ENCODE measurements at places on chromosomes 13 and 19.

DNA sequence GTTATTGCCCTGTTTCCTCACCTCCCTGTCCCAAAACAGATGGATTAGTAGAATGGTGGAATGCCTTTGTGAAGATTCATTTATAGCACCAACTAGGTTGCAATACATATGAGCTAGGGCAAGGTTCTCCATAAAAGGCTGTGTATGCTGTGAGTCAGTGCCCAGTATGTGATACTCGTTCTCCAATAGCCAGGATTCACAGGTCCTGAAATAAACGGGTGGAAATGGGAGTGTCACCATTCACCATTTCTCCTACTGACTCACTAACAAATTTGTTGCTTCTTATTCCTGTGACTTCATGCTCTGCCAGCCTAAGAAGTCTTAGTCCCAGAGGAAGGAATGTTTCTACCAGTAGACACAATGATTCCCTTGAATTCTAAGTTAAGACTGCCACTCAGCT lies 1745.4 kb downstream of the SLITRK1 start:
- DNase-seq, result no peak

DNA sequence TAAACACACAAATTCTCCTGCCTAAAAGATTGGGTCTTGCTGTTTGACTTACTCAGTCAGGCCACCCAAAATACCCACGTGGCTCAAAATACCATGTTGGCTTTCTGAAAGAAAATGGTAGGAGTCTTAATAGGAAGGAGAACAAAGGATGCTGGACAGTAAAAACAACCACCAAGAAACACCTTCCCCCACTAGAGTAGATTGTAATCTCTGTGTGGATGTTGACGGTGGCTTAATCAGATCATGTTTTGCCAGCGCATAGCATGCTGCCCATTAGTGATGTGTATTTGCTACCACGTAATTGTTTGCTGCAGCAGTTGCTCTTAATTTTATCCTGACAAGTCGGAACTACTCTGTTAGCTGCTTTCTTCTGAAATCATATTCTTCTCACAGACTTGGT lies 1229.3 kb upstream of the SLC10A2 start:
- DNase-seq, result no peak

DNA sequence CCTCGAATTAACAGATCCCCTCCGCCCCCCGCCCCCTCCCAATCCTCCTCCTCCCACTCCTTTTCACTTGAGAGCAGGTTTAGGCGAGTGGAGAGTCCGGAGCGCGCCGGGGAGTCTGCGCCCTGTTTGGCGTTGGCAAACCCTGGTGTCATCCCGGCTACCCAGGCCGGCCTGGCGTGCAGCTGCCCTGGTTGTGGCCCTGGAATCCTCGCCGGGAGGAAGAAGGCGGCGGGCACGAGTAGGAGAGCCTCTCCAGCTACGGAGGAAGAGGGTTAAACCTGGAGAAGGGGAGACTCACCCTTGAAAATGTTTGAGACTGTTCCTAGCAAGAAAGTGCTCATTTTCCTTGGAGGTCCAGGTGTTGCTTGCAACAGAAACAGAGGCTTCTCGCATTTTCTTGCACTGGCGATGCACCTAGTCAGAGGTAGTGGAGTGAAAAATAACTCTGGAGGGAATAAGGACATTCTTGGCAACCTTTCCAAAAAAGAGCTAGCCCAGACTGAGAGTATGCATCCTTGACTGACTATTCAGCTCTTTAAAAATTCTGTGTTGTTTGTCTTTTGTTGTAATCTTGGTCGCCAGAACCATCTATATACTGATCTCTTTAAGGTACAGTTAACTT lies 1.3 kb upstream of the SOX21 start:
- no peak for DNase-seq

GRCh38 chr13:94236872-94237271 lies 242.6 kb downstream of the DCT start:
- peak; percentile 4 for DNase-seq

GRCh38 chr19:36891768-36892357 lies 24.2 kb downstream of the ZNF829 start:
- DNase-seq, result no peak

GRCh38 chr13:29909081-29909730 lies 58.8 kb upstream of the UBL3 start:
- DNase-seq, result no peak

GRCh38 chr13:41649659-41650058 lies 192.3 kb downstream of the RGCC start:
- no peak for DNase-seq

DNA sequence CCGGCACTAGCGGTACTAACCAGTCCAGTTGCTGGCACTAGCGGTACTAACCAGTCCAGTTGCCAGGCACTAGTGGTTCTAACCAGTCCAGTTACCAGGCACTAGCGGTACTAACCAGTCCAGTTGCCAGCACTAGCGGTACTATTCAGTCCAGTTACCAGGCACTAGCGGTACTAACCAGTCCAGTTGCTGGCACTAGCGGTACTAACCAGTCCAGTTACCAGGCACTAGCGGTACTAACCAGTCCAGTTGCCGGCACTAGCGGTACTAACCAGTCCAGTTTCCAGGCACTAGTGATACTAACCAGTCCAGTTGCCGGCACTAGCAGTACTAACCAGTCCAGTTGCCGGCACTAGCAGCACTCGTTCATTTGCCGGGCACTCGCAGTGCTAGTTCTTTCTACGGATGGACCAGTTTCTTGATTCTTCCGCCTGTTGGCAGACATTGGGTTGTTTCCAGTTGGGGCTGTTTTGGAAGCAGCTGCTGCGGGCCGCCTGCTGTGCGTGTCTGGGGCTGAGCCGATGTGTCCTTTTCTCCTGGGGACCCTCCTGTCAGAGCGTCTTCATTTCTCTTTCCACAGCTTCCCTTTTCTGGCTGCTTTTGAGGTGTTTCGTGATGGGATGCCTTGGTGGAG lies 123.4 kb upstream of the MCF2L start:
- DNase-seq, result no peak

- DNase-seq, result no peak
Observed at GRCh38 chr19:10712045-10712444, 5.8 kb upstream of the DNM2 start.

- DNase-seq, result no peak
Observed at GRCh38 chr19:46023311-46023779, 492 bp upstream of the PGLYRP1 start.

DNA sequence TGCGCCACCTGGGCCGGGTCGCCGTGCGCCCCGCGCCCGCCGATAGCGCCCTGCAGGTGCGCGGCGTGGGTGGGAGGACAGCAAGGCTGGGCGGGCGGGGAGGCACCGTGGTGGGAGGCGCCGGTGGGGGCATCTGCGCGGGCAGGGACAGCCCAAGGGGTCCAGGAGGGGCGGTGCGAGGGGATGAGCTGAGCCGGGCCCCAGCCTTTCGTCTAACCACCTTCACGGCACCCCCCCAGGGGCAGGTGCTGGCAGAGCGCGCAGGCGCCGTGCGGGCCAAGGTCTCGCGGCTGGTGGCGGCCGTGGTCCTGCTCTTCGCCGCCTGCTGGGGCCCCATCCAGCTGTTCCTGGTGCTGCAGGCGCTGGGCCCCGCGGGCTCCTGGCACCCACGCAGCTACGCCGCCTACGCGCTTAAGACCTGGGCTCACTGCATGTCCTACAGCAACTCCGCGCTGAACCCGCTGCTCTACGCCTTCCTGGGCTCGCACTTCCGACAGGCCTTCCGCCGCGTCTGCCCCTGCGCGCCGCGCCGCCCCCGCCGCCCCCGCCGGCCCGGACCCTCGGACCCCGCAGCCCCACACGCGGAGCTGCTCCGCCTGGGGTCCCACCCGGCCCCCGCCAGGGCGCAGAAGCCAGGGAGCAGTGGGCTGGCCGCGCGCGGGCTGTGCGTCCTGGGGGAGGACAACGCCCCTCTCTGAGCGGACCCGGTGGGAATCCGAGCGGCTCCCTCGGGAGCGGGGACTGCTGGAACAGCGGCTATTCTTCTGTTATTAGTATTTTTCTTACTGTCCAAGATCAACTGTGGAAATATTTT lies 3.1 kb downstream of the KISS1R start:
- DNase-seq, result peak; percentile 54

- no peak for DNase-seq
Observed at GRCh38 chr13:30705680-30706079, 29.7 kb upstream of the ALOX5AP start.

GRCh38 chr13:77036279-77036678 lies 9.3 kb upstream of the FBXL3 start:
- no peak for DNase-seq

DNA sequence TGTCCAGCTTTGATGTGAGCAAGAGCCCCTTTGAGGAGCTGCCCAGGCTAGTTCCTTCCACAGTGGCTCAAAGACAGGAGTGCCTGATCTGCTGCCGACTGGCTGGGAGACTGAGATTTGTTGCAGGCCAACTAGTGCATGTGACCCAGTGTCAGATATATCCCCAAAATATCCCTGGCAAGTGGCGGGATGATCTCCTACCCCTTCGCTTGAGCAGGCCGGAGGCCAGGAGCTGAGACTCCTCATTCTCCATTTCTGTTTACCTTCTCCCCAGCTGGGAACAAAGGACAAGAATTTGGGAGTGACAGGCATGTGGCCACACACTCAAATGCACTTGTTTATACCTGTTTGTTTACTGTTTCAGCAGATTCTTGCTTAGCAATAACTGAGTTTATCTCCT lies 37.1 kb upstream of the XPO4 start:
- no peak for DNase-seq

- no peak for DNase-seq
Observed at GRCh38 chr13:99389520-99390304, 82.5 kb upstream of the GPR183 start.

GRCh38 chr13:97484301-97484700 lies 50.3 kb downstream of the RAP2A start:
- DNase-seq, result no peak

GRCh38 chr19:18112989-18113478 lies 15.5 kb downstream of the MAST3 start:
- DNase-seq, result peak; percentile 84

GRCh38 chr19:7069904-7070226 lies 362 bp downstream of the ZNF557 start:
- no peak for DNase-seq

DNA sequence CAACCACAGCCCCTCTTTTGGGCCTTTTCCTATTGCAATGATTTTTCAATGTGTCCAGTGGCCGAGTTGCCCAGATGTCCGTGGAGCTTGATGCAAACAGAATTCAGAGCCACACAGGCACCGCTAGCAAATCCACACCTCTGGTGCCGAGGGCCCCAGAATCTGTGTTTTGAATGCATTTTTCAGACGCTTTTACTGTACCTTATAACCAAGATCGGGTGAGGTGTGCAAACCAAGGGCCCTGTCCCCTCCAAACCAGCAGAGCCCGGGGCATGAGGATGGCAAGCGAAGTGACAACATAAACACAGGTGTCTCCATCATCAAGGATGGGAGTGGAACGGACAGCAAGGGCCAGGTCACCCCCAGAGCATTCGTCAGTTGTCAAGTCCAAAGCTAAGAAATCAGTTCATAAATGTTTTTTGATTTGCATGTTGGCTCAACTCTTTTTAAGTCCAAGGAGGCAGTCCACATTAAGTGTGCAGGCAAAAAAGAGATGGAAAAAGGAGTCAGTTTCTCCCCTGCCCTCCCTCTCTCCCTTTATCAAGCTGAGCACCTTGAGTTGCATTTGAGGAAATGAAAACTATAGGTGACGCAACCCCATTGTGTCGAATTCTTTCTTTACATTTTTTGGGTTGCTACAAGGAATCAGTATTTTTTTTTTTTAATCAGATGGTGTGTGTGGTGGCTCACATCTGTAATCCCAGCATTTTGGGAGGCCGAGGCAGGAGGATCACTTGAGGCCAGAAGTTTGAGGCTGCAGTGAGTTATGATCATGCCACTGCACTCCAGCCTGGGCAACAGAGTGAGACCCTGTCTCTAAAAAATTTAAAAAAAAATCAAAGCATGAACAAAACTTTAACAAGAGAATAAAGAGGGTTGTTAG lies 2.9 kb downstream of the CCDC8 start:
- DNase-seq, result no peak

DNA sequence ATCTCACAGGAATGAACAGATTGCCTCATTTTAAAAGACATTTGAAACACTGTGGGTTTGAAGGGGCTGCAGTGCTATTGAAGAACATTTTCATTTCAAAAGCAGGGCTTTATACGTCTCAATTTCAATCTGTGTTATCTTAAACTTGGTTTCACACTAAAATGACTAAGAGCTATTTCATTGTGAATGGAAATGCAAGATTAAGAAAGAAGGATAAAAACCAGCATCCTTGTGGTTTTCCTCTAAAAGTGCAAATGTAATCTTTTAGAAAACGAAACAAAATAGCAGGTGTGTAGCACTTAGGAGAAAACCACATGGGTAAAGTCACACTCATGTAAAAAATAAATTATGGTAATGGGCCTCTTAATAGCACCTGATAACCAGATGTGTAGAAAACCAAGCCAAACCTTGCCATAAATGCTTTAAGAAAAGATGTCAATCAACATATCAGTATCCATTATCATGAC lies 397.7 kb downstream of the GPC6 start:
- DNase-seq, result no peak

GRCh38 chr19:54614726-54615125 lies 15.6 kb upstream of the LILRB1 start:
- no peak for DNase-seq

DNA sequence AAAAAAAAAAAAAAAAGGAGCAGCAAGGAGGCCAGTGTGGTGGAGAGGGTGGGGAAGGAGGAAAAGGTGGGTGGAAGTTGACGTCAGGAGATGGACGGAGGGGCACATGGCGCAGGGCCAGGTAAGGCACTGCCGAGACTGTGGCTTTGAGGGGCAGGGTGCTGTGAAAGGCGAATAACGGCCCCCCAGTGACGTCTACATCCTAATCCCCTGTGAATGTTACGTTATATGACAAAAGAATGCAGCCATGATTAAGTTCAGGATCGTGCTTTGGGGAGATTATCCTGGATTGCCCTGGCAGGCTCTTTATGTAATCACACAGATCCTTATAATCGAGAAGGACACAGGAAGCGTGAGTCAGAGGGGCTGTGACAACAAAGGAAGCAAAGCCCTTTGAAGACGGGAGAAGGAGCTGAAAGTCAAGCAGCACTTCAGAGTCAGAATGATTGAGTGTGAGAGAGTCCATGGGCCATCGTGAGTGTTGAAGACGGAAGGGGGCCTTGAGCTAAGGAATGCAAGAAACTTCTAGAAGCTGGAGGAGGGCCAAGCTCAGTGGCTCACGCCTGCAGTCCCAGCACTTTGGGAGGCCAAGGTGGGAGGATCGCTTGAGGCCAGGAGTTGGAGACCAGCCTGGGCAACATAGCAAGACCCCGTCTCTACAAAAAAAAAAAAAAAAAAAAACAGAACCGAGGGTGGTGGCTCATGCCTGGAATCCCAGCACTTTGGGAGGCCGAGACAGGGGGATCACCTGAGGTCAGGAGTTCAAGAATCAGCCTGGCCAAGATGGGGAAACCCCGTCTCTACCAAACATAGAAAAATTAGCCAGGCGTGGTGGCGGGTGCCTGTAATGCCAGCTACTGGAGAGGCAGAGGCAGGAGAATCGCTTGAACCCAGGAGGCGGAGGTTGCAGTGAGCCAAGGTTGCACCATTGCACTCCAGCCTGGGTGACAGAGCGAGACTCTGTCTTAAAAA lies 13.8 kb upstream of the CEACAM16 start:
- no peak for DNase-seq

GRCh38 chr13:48737689-48738088 lies 84.0 kb downstream of the CYSLTR2 start:
- no peak for DNase-seq

GRCh38 chr19:28881616-28882015 lies 331.3 kb downstream of the UQCRFS1 start:
- no peak for DNase-seq

- no peak for DNase-seq
Observed at GRCh38 chr19:2014131-2014571, 1.4 kb downstream of the BTBD2 start.
